GM12891 (cell line): ENCODE measurements at places on chromosomes 3 and 15.

DNA sequence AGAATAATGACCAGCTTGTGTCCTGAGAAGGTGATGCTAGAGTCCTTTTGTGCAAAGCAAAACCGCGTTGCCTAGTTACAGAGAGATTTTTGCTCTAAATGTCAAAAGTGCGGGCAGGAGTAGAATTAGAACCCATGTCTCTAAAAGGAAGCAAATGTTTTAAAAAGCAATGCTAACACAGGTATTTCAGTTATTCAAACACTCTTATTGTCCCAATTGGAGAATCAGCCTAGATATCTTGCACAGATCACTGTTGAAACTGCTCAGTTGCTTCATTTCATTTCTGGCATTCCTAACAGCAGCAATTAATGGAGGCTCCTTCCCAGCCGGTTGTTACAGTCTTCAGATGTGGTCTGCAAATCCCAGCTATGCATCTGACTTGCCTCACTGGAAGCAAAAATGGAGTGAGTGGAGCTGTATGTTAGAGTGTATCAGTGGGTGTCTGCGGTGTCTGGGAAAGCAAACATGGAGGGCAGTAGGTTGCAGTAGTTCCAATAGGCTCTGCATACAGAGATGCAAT lies 55.6 kb upstream of the SEMA6D start:
- DNase-seq, result no peak

DNA sequence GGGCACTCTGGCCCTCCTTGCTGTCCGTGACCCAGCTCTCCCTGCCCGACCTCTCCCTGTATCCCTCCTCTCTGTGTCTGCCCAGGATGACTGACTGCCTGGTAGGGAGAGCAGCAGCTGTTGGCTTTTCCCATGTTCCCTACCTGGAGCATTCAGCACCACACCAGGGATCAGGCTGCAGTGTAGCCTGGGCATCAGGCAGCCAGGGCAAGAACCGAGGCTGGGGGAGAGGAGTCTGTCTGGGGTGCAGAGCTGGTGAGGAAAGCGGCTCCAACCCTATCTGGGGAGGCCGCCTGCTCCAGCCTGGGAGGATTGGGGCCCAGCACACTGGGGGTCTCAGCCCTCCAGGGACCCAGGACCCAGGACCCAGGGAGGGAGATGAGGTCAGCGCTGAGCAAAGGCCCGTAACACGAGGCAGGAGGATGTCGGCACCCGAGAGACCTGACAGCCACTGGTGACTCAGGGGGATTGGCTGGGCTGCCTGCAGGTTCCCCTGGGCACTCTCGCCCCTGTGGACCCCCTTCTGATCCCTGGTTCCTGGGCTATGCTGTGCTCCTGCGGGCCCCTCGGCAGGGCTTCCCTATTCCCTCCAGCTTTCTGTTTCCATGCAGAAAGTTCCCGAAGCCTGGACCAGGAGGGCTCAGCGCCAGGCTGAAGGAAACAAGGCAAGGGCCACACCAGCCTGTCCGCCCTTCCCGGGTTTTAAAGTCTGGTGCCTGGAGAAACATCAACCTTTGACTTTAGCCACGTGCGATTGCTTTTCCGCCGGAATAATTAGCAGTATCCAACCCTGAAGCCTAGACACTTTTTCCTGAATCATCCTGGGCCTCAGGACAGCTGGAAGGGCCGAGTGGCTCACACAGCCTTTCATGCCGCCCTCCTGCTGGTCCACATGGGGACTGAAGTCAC lies 128.2 kb upstream of the MEF2A start:
- DNase-seq, result no peak

GRCh38 chr15:87826119-87826747 lies 430.3 kb downstream of the NTRK3 start:
- no peak for DNase-seq

- no peak for DNase-seq
These were observed 122.7 kb downstream of the B3GALNT1 start for GRCh38 chr3:160982491-160982890.

DNA sequence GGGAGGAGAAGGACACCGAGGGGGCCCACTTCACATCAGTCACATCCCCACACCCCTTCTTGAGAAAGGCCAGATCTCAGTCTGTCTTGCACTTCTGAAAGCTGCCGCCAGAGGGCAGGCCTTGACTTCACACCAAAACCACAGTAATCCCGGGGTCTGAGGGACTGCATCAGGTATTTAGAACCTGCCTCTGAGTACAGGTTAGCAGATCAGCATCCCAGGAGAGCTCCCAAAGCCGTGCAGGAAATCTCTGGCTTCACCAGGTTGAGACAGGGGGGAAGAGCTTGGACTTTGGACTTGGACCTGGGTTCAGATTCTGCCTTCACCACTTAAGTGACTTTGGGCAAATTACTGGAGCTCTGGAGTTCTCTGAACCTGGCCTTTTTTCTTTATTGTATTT lies 50.3 kb downstream of the LHFPL4 start:
- peak; percentile 64 for DNase-seq

DNA sequence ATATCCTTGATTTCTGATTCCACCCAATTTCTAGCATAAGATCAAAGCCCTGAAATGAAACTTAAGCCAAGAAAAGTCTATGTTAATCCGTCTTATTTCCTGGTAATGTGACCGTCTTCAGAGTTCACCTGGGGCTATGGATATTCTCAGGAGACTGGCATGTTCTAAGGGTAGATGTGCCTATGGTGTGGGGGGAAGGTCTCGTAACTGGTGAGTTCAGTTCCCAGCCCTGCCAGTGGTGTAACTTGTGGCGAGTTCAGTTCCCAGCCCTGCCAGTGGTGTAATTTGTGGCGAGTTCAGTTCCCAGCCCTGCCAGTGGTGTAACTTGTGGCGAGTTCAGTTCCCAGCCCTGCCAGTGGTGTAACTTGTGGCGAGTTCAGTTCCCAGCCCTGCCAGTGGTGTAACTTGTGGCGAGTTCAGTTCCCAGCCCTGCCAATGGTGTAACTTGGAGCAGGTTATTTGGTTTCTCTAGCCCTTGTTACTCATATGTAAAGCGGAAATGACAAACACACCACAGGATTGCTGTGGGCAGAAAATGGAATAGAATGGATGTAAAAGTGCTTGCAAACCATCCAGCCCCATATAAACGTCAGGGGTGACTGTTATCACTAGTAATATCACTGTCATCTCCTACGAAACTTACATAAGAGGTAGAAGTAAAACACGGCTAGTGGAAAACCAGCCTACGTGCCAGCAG lies 30.4 kb downstream of the SLC51A start:
- DNase-seq, result no peak

DNA sequence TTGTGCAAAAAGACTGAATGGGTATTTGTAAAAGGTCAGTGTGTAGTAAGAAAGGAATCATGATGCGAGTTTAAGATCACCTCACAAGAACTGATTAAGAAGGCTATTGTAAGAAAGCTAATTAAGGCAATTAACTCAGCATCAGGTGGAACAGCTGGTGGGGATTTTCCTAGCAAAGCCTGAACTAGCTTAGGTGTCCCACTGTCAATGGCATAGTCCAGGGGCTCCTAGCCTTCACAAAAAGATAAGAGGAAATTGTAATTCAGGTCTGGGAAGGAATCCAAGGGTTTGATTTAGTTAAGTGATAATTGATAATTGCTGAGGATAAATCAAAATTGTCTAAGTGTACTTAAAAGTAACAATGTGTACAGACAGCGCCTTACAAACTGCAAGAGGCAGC lies 901.6 kb downstream of the TUSC7 start:
- no peak for DNase-seq

DNA sequence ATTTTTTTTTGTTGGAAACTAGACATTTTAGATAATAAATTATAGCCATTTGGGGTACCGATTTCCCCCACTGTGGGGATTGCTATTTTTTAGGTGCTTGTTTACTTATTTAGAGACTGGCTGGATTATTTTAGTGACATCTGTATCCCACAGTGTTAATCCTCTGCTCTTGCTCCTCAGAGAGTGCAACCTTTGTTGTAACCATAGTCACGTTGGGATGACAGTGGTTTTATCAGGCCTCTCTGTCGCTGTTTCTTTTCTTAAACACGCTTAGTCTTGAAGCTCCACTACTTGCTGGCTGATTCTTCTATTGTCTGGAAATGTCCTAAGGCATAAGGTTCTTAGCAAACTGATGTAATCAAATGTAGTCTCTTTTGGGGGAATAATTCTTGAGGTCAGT lies 451.6 kb upstream of the SEMA6D start:
- no peak for DNase-seq

DNA sequence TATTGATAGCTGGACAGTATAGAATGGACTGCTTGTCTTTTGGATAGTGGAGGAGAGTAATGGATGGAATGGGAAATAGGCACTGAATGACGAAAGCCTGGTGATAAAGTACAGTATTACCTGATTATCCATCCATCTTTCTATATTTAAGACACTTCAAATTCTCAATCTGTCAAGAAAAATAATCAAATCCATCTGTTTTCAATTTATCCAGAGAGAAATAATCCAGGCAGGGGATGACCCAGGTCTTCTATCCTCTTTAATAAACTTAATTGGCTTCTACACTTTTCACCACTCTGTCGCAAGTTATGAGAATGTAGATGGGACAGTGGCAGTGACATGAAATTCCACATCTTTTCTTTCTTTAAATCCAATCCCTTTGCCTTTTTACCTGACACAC lies 420.3 kb upstream of the PDZRN3 start:
- DNase-seq, result no peak

DNA sequence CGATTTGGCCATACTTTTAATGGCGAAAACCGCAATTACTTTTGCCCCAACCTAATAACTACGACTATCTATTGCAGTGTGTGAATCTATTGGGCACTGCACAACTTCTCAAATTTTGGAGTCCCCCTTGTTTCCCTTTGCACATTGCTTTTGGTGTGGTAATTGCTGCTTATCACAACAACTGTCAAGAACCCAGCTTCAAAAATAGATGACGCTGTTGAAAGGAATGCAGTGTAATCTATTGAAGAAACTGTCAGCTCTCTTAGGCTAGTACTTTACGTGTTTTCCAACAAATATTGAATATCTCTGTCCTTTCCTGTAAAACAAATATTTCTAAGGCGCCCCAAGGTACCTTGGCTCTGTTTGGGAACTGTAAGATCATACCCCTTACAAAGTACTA lies 222.8 kb upstream of the UBE2E2 start:
- no peak for DNase-seq

- DNase-seq, result no peak
These were observed 136.5 kb downstream of the CHSY1 start for GRCh38 chr15:101115393-101115785.

- no peak for DNase-seq
These were observed 43.9 kb upstream of the SEC13 start for GRCh38 chr3:10364806-10365205.

- DNase-seq, result no peak
These were observed 55.9 kb downstream of the PDIA5 start for GRCh38 chr3:123122525-123123315.

DNA sequence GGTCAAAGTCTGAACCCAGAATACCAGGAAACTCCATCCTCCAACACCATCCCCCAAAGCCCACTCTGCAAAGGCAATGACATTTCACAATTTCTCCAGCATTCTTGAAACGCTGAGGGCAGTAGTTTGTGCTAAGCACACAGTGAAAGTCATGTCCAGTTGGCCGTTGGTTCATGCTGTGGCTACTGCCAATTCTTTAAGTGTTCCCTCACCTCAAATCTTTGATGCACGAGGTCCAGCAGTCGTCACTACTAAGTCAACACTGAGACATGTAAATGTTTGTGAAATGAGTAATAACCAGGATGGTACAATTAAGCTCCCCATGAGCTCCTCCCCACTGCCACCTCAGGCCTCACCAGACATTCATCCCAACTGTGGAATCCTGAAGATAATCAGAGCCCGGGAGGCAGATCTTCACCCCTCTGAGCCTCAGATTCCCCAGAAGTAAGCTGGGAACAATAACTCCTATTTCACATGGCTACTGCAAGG lies 7.0 kb downstream of the SUCLG2 start:
- DNase-seq, result no peak

DNA sequence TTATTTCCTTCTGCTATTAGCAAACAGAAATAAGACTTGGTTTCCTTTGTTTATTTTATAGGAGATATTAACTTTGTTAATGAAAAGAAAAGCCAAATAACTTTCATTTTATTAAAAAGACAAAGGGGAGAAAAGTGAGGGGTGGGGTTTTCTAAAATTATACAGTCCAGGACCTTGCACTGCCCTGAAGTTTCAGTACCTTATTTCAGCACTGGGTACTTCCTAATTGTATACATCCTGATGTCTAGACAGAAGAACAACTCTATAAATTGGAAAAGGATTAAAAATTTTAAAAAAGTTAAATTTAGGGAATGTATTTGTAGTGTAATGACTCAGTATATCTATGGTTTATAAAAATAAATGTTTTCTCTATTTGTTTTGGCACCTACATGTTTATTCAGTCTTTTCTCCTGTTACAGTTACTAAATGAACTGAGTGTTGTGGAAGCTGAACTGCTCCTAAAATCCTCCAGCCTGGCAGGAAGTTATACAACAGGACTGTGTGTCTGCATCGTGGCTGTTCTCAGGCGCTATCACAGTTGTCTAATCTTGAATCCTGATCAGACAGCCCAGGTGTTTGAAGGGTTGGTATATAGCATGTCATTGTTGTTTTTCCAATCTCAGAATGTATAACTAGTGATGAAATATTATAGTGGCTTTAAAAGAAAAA lies 27.6 kb upstream of the P2RY13 start:
- DNase-seq, result no peak

DNA sequence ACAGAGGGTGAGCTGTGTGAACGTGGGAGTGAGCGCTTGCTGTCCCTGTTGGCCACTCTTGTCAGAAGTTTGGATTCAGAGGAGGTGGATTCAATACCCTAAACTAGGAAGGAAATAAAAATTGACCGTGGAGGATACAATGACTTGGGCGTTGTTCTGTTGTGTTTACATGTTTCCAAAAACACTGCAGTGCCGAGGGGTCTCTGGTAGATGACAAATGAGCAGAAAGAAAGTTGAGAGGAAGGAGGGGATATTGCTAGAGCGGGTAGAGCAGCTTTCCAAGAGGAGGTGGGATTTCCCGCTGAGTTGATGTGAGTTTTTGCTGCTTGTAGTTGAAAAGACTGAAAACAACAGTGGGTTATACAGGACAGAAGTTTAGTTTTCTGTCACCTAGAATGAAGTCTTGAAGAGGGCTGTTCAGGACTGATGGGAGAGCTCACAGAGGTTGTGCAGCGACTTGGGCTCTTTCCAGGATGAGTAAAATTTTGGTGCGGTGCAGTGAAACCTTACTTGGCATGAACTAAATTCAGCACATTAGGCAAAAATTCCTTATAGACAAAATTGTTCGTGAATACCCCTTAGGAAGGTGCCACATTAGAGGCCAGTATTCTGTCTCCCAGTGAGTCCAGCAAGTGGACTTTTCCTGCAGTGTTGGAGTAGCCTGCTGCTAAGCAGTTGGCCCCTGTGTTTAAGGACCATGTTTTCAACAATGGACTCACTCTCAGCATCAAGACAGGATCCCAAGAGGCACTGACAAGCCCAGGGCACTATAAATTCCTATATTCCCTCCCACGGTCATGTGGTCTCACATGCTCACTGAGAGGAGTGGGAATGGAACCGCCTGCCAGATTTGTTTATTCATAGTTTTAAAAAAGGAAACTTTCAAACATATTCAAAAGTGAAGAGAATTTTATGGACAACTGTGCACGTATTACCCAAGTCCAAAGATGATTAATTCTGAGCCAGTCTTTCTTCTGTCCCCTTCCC lies 435.0 kb upstream of the C2CD4B start:
- no peak for DNase-seq

- no peak for DNase-seq
These were observed 3.7 kb upstream of the SLC41A3 start for GRCh38 chr3:126087552-126088175.
